Liver (tissue), 10 donors: ENCODE measurements at places on chromosomes 5 and 9.

GRCh38 chr9:114719290-114719689 is 37.3 kb upstream of the TEX48 start:
- no peak for DNase-seq
- no peak overlapping the region for H3K4me3 ChIP-seq
- H3K27ac ChIP-seq, result no peak overlapping the region
- H3K36me3 ChIP-seq, result no peaks in the 10 kb centered on the region
- H3K4me1 ChIP-seq, result peaks cover 6% of the 10 kb centered on the region
- H3K27me3 ChIP-seq, result no peaks in the 10 kb centered on the region

GRCh38 chr5:59256331-59256730 is 637.2 kb downstream of the PDE4D start:
- no peak overlapping the region for H3K27ac ChIP-seq
- H3K36me3 ChIP-seq, result no peaks in the 10 kb centered on the region
- H3K4me1 ChIP-seq, result no peaks in the 10 kb centered on the region
- H3K27me3 ChIP-seq, result no peaks in the 10 kb centered on the region
- no peak for DNase-seq

DNA sequence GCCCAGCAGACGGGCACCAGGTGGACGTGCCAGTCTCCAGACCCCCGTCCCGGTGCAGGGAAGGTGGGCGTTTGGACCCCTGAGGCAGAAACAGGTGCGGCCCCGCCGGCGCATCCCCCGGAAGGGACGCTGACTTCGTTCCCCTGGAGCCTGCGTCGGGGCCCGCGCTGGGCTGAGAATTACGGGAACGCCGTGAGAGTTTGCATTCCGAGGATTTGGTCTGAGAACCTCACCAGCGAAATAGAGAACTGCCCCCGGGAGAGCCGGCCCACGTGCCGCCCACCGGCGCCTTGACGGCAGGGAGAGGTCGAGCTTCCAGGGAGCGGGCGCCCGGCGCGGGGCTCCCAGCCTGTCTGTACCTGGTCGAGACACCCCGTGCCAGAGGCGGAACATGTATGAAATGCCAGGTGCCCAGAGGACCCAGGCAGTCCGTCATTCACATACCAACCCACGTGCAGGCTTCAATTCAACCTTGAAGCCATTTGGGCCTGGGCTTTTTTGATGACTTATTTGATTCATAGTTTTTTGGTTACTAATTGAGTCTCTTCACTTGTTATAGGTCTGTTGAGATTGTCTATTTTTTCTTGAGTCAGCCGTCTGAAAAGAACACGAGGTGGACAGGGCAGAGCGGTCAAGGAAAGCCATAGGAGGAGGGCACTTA is 877 bp upstream of the CAMSAP1 start:
- H3K4me3 ChIP-seq, result peak overlapping the region; percentile 61
- DNase-seq, result no peak
- H3K27ac ChIP-seq, result peak overlapping the region; percentile 66
- peaks cover under 1% of the 10 kb centered on the region for H3K36me3 ChIP-seq

DNA sequence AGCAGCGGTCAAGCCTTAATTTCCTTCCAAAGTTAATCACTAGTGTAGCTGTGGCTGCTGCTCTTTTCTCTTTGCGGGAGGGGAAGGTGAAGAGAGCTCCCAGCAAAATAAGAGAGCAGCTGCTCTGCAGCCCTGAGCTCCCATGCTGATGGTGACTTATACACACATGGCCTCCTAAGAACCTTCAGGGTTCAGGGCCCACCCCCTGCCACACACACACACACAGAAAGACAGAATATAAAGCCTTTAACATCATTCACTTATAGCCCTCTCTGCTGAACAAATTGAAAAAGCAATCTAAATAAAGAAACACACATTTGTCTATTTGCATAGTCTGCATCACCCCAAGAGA is 43.6 kb downstream of the GAS1 start:
- no peaks in the 10 kb centered on the region for H3K36me3 ChIP-seq
- H3K27ac ChIP-seq, result no peak overlapping the region
- no peak overlapping the region for H3K4me3 ChIP-seq
- DNase-seq, result no peak

DNA sequence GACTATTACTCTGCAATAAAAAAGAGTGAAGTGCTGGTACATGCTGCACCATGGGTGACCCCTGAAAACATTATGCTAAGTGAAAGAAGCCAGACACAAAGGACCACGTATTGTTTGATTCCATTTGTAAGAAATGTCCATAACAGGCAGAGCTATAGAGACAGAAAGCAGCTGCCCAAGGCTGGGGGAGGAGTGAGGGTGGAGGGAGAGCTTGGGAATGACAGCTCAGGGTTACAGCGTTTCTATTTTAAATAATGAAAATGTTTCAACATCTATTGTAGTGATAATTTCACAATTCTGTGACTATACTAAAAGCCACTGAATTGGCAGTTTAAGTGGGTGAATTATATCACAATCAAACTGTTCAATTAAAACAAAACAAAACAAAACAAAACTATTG is 81.7 kb downstream of the MYO10 start:
- no peak for DNase-seq
- no peaks in the 10 kb centered on the region for H3K27me3 ChIP-seq
- H3K27ac ChIP-seq, result no peak overlapping the region
- H3K36me3 ChIP-seq, result no peaks in the 10 kb centered on the region
- no peak overlapping the region for H3K4me3 ChIP-seq
- no peaks in the 10 kb centered on the region for H3K4me1 ChIP-seq

DNA sequence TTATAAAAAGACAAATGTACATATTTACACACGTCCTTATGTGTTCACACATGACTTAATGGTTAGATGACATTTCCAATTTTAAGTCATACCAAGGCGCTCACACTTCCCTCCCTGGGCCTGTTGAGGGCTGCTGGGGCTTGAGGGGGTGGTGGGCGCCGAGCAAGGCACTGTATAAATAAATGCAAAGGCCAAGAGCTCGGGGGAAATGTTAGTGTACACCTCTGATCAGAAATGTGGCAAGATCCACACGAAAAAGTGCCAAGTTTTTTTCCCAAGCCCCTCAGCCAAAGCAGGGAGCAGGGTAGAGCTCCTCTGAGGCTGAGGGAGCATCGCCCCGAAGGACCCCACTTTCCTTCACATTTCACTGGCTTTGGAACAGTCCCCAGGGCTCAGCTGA is 7.5 kb downstream of the IRF1 start:
- DNase-seq, result no peak
- peaks cover 27% of the 10 kb centered on the region for H3K36me3 ChIP-seq
- peaks cover 31% of the 10 kb centered on the region for H3K4me1 ChIP-seq
- H3K27ac ChIP-seq, result no peak overlapping the region
- H3K27me3 ChIP-seq, result no peaks in the 10 kb centered on the region

GRCh38 chr5:123597018-123597417 is 85.0 kb downstream of the CSNK1G3 start:
- no peak overlapping the region for H3K4me3 ChIP-seq
- H3K27ac ChIP-seq, result no peak overlapping the region
- no peaks in the 10 kb centered on the region for H3K27me3 ChIP-seq
- no peaks in the 10 kb centered on the region for H3K4me1 ChIP-seq
- no peak for DNase-seq
- peaks cover 9% of the 10 kb centered on the region for H3K36me3 ChIP-seq

DNA sequence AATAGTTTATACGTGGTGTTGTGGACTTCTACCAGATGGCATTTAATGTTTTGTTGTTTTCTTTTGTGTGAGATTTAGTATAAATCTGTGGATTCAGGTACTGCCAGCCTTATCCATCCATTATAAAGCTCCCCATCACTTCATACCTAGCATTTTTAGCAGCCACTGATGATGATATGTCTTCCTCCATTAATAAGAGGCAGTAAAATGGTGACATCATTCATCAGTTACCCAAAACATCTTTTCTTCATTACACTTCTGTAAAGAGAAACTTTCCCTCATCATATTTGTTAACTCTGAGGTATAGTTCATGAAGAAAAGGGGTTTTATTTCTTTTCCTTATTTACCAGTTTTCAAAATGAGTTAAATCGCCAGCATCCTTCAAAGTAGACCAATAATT is 19.4 kb downstream of the CHD1 start:
- H3K4me3 ChIP-seq, result no peak overlapping the region
- no peaks in the 10 kb centered on the region for H3K4me1 ChIP-seq
- DNase-seq, result no peak
- no peaks in the 10 kb centered on the region for H3K27me3 ChIP-seq
- no peak overlapping the region for H3K27ac ChIP-seq
- peaks cover 3% of the 10 kb centered on the region for H3K36me3 ChIP-seq

- H3K36me3 ChIP-seq, result no peaks in the 10 kb centered on the region
- no peaks in the 10 kb centered on the region for H3K27me3 ChIP-seq
- H3K4me1 ChIP-seq, result peaks cover 7% of the 10 kb centered on the region
- peak; percentile 64 for DNase-seq
- peak overlapping the region; percentile 45 for H3K4me3 ChIP-seq
These were observed 15.9 kb downstream of the EXD3 start for GRCh38 chr9:137406876-137407589.

DNA sequence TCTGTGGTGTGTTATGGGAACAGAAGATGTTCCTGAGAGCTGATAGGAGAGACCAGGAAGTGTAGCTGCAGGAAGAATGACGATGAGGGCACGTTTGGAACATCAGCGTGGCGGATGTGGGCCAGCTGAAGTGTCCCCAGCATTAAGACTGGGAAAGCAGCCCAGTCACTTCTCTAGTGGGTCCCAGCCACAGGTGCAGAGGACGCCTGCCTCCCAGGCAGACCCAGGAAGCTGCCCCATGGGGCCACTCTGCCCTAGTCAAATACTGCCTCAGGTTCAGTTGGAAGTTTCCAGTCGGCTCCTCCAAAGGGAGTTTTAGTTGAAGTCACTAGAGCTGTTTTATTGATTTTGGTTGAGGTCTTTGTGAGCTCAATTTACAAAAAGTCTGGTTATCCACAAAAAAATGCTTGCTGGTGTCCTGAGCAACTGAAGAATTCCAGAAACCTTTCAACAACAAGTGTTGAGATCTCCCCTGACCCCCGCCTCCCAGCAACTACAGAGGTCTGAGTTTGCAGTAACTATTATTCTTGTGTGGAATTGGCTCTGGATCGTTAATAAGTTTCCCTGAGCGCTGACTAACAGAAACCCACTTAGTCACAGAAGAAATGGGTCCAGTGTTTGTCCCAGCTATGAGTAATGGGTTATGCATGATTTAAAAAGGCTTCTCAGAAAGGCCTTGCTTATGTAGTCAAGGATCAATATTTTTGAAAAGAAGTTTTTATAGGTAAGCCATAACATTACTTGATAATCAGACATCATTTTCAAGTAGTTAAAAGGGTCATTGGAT is 294.1 kb downstream of the FANCC start:
- H3K27ac ChIP-seq, result peak overlapping the region; percentile 78
- no peaks in the 10 kb centered on the region for H3K27me3 ChIP-seq
- no peak overlapping the region for H3K4me3 ChIP-seq
- peaks cover 25% of the 10 kb centered on the region for H3K4me1 ChIP-seq
- no peak for DNase-seq

DNA sequence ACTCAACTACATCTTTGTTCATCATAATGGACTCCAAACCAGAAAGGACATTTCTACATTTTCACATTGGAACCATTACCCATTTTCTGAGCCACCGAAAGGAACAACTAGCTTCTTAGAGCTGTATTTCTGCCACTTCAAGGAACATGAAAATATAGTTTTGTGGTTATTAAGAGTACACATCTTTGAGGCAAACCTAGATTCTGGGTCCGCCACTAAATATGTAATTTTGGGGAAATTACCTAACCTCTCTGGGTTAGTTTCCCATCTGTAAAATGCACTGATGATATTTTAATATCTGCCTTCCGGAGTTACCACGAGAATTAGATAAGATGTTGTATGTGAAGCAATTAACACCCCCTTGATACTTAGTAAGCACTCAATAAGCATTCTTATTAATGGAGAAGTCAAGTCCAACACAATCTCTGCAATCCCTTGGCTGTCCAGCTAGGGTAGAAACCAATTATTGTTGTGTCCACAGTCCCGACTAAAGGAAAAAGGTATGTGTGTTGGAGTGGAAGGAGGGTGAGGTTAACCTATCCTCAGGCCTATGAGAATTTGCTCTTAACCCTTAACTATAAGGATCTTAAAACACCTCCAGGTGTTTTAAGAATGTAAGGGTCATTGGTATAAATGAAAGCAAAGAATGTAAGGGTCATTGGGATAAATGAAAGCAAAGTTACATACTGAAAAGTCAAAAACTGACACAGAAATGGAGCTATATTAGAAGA is 94.0 kb upstream of the PTGER4 start:
- H3K27me3 ChIP-seq, result no peaks in the 10 kb centered on the region
- H3K4me3 ChIP-seq, result no peak overlapping the region
- no peak overlapping the region for H3K27ac ChIP-seq
- H3K4me1 ChIP-seq, result no peaks in the 10 kb centered on the region
- no peaks in the 10 kb centered on the region for H3K36me3 ChIP-seq

- peaks cover 3% of the 10 kb centered on the region for H3K36me3 ChIP-seq
- peak overlapping the region; percentile 73 for H3K27ac ChIP-seq
- DNase-seq, result peak; percentile 82
- H3K27me3 ChIP-seq, result no peaks in the 10 kb centered on the region
These were observed 588.5 kb downstream of the MTRR start for GRCh38 chr5:8457187-8458037.

GRCh38 chr9:127629468-127630081 is 17.5 kb downstream of the STXBP1 start:
- H3K27ac ChIP-seq, result no peak overlapping the region
- no peak overlapping the region for H3K4me3 ChIP-seq
- no peak for DNase-seq

DNA sequence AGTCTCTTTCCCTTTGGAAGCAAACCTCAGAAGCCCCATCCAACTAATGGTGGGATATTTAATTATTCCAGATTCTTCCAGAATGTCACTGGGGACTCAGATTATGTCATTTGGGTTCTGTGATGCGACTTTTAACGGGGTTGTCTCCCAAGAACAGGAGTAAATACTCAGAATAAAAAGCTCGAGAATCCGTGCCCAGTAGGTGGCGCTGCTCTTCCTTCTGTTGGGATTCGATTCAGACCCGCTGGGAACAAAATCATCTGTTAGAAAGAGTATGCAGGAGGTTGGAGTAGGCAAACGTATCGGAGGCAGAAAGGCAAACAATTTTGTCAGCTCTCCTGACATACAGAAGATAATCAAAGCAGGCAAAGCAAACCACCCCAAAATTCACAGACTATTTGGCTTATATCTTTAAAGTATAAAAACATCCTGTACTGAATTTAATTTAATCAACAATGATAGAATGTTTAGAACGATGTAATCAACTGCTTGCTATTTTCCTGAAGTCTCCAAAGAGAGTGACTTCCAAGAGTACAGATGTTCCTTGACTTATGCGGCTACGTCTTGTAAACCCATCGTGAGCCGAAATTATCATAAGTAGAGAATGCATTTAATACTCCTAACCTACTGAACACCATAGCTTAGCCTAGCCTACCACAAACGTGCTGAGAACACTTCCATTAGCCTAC is 169.8 kb upstream of the RAI14 start:
- H3K36me3 ChIP-seq, result no peaks in the 10 kb centered on the region
- peak overlapping the region; percentile 88 for H3K27ac ChIP-seq
- DNase-seq, result peak; percentile 75
- peaks cover 48% of the 10 kb centered on the region for H3K4me1 ChIP-seq
- H3K4me3 ChIP-seq, result no peak overlapping the region

DNA sequence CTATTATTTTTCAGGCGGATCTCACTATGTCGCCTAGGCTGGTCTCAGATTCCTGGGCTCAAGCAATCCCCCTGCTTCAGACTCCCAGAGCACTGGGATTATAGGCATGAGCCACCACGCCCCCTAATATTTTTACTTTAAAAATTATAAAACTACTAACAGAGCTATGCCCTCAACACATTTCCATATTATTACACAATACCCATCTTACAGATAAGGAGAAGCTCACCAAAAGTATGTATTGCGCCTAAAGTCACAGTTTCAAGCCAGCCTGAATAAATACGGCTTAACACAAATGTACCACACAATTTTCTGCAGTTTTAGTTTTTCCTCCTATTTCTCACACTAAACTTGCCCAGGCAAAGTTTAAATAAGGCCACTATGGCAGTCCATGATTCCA is 9.9 kb upstream of the HAVCR1 start:
- H3K4me1 ChIP-seq, result no peaks in the 10 kb centered on the region
- no peak overlapping the region for H3K27ac ChIP-seq
- DNase-seq, result no peak
- H3K36me3 ChIP-seq, result no peaks in the 10 kb centered on the region
- H3K27me3 ChIP-seq, result no peaks in the 10 kb centered on the region
- no peak overlapping the region for H3K4me3 ChIP-seq
